Upper lobe of right lung (tissue), 1 donor: ENCODE measurements at places on chromosomes 16 and 17.

GRCh38 chr16:50593410-50594150, 45.4 kb downstream of the NKD1 start:
- no peak for DNase-seq

DNA sequence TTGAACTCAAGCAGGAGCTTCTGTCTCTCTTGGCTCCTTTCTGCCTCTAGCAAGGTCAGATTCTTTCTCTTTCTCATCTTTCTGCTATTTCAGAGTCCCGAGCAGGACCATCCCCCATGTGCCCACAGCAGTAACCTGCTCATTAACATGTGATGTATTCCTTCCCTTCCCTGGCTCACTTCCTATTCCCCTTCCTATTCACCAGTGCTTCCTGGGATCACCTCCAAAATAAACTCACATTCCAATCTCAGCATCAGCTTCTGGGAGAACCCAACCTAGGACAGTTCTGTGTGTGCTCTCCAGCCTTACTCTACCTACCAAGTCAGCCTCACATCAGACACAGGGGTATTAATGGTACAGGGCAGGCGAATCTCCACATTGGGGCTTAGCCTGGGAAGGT, 546.4 kb upstream of the SALL1 start:
- DNase-seq, result no peak

- DNase-seq, result no peak
Observed at GRCh38 chr17:83081684-83082201, 2.3 kb downstream of the METRNL start.

DNA sequence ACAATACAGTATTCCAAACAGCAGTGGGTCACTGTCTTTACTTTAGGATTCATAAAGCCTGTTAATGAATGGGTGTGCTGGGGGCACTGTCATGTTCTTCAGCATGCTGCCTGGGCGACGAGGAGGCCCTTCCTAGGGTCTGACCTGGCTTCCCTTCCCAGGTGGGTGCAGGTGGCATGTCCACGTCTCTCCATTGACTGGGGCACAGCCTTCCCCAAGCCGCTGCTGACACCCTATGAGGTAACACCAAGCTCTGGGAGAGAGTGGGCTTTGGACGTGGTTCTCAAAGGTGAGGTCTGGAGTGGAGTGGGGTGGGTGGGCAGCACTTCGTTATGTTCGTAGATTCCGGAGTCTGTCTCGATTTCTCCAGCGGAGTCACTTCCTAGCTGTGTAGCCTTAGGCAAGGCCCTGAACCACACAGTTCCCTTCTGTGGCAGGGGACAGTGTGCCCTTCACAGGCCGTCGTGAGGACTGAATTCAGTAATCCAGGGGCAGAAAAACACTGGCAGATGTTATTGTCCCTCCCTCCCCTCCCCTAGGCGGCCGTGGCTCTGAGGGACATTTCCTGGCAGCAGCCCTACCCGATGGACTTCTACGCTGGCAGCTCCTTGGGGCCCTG, 771 bp upstream of the OVCA2 start:
- no peak for DNase-seq

DNA sequence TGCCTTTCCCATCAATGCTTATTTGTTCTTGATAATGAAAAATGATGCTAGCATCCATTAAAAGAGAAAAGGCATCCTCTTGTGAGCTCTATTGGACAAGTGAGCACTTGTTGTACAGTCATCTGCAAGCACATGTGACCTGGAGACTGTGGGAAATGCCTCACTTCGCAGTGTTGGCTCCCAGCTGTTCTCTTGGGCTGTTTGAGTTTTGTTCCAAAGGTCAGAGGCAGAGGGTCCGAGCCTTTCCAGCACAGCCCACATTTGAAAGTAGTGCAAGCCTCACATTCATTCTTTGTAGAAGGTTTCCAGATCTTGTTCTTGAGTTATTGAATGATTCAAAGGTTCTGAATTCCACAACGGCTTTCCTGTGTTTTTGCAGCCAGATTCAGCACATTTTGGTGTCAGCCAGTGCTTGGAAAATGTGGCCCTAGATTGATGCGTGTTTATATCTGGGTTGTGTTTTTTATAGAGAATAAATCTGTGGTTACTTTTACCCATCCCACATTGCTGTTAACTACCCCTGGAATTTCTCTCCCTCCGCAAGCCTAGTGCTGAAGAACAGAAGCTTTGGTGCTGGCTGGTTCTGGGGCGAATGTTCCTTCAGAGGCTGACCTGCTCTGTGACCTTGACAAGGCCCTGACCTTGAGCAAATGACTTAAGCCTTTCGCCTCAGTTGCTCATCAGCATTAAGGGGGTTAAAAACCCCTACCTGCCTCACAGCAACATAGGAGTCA, 49.8 kb downstream of the CDH1 start:
- DNase-seq, result no peak

DNA sequence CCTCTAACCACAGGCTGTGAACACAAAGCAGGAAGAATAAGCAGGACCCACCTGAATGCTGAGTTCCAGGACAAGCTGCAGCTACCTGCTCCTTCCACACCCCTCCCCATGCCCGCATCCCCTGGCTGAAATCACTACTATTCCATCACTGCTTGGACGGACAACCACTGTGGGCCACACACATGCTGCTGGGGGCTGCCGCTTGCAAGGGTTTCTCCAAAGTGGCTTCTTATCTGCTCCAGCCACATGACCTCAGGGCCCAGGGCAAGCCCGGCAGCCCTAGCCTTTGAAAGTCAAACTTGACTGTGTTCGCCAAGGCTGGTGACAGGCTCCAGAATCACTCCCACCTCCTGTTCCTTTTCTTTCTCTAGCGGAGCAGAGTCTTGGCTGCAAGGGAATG, 18.4 kb downstream of the FA2H start:
- DNase-seq, result peak; percentile 43

DNA sequence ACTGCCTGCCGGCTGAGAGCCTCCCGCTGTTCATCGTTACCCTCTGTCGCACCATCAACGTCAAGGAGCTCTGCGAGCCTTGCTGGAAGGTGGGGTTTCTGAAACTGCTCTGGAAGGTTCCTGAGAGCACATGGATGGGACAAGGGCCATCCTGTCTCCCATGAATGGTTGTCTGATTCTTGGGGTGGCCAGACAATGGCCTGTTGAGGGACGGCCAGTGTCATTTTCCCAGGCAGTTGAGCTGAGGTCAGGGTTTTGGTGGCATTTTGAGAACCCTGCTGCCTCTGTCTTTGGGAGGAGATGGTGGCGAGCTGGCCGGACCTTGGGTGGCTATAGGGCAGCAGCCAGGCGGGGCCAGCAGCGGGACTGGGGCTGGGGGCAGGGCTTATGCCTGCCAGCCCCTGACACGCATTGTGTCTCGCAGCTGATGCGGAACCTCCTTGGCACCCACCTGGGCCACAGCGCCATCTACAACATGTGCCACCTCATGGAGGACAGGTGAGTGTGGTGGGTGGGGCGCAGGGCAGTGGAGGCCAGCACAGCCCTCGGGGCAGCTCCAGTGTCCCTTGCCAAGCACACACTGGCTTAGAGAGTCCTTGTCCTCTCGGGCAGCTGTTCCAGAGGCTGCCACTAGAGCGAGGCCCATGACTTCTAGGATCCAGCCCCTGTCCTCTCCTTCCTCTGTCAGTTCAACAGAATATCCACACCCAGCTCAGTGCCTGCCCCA, 9.1 kb downstream of the TSC2 start:
- no peak for DNase-seq
